Activated CD4-positive, alpha-beta T cell treated with anti-CD3 and anti-CD28 coated beads for 4 hours (primary cell): ENCODE measurements at places on chromosomes 3 and 15.

DNA sequence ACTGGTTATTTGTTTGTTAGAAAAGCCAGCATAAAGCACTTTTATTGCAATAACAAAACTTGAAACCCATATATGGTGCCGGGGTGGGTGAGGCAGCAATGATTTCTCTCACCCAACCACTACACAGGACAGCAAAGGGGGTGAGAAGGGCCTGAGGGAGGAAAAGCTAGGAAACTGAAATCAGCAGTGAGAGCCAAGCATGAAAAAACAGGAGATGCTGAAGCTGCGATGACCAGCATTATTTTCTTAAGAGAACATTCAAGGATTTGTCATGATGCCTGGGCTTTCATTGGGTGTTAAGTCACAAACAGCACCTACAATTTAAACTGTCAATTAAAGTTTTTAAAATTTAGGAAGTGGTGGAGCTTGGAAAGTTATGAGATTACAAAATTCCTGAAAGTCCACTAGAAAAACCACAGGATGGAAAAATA lies 11.9 kb upstream of the TM4SF4 start:
- DNase-seq: no peak

- DNase-seq: no peak
Observed at GRCh38 chr3:172154768-172155664, 115.6 kb downstream of the FNDC3B start.

GRCh38 chr15:33119865-33120264 lies 74.6 kb downstream of the FMN1 start:
- DNase-seq: no peak

DNA sequence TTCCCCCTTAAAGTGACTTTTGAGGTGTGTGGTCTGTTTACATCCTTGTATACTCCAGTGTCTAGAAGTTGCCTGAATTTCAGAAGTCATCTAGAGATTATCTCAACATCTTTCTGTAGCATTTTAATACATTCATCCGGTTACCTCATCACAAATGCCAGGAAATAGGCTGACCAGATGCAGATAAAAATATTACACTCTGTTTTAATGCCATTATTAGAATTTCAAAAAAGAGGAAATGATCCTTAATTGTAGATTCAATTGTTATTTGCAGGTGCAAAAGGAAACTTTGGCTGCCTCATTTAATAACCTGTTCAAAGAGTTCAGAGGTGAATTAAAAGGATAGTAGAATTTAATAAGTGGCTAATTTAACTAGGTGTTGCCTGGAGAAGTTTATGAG lies 290.9 kb downstream of the C3orf38 start:
- no peak for DNase-seq

GRCh38 chr3:123110976-123111615 lies 44.3 kb downstream of the PDIA5 start:
- DNase-seq: no peak

- DNase-seq: peak; percentile 90
Observed at GRCh38 chr15:45187894-45188830, at the start of gene SHF. Gene SHF, minus strand, starts transcription at chr15:45187966. Its CDS starts 15 bp downstream, at chr15:45187951.

- no peak for DNase-seq
Observed at GRCh38 chr15:101056366-101057334, 137.5 kb downstream of the LRRK1 start.

- DNase-seq: no peak
Observed at GRCh38 chr3:118208642-118209041, 826.0 kb downstream of the IGSF11 start.

GRCh38 chr15:59282515-59283337 lies 76.1 kb downstream of the LDHAL6B start:
- no peak for DNase-seq

GRCh38 chr3:69463531-69463930 lies 77.6 kb upstream of the FRMD4B start:
- DNase-seq: no peak

DNA sequence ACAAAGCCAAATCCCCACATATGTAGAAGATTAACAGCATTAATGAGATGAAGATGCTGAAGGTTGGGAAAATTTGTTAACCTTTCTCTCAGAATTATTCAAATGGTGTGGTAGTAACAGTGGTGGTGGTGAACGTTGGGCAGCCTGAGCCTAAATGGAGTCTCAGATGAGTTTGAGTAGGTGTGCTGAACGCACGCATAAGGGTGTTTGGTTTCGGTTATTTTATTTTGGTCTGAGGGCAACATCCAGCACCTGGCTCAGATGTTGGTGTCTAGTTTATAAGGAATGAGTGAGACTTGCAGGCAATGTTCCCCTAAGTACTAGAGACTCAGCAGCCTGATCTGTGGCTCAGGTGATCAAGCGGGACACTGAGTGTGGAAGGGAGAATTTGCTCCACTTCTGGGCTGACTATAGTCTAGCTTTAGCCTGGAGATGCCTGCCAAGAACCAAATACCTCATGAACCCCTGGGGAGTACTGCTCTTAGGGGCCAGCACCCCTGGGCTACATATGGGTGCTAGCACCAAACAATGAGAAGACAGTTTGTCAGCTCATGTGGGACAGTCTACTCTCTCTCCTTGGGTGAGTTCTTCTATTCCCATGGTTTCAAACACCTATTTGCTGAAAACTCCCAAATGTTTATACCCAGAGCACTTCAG lies 39.5 kb upstream of the ATP2C1 start:
- no peak for DNase-seq

GRCh38 chr15:52349052-52349700 lies 53.6 kb upstream of the MYO5C start:
- no peak for DNase-seq

DNA sequence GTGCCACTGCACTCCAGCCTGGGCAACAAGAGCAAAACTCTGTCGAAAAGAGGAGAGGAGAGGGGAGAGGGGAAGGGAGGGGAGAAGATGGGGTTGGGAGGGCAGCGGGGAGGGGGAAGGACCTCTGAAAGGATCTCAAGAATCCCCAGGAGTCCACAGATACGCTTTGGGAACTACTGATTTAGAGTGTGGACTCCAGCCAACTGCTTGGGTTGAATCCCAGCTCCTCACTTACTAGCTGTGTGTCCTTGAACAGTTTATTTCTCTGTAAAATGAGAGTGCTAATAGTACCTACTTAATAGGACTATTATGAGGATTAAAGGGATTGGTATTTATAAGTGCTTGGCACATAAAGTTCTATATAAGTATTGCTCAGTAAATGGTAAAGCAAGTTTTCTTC lies 45.0 kb upstream of the FAH start:
- no peak for DNase-seq

GRCh38 chr15:70892002-70892911 lies at the start of the genes LRRC49 and THAP10:
Gene LRRC49, plus strand, starts transcription at chr15:70892826. Its CDS starts 69 bp downstream, at chr15:70892895.
Gene THAP10, minus strand, starts transcription at chr15:70892433. Its CDS starts 161 bp downstream, at chr15:70892272.
- peak; percentile 5 for DNase-seq

DNA sequence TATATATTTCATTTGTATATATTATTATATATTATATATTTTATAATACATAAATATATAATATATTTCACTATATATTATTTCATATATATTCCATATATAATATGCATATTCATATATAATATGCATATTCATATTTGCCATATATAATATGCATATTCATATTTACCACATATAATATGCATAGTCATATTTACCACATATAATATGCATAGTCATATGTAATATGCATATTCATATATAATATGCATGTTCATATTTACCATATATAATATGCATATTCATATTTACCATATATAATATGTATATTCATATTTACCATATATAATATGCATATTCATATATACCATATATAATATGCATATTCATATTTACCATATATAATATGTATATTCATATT lies 51.2 kb upstream of the GATA2 start:
- DNase-seq: no peak

DNA sequence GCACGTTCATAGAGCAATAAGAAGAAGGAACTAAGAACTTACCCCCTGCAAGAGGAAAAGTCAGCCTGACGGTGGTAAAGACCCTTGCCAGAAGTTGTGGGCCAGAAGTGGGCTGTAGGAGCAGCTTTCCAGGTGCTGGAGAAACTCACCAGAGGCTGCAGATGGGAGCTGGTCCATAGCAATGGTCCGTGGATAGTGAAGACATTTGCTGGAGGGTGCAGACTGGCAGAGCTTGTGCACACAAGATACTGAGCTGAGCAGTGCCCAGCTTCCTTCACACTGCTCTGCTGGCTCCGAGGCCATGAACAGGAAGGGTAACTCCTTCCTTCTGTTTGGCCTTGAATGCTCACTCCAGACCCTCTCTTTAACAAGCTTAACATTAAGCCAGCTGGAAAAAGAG lies 149.8 kb upstream of the BNIP2 start:
- DNase-seq: no peak

- no peak for DNase-seq
Observed at GRCh38 chr3:129060276-129061022, at the start of gene GP9. Gene GP9, plus strand, starts transcription at chr3:129060779. Its CDS starts 961 bp downstream, at chr3:129061740.

DNA sequence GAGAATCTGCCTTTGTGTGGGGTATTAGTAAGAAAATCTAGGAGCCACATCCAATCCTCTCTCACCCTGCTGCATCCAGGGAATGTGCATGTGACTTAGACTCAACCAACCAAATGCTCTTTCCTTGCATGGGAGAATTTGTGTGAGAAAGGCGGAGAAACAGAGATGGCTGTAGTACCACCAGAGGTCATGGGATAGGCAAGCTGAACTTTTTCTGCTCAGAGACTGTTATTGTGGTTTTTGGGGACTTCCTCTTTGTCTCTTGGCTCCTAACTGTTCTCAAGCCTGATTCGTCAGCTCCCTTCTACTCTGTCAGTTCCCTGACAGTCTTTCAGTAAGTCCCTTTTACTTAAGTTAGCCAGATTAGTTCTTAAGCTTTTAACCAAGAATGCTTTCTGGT lies 2.6 kb upstream of the ZSCAN2 start:
- peak; percentile 19 for DNase-seq

- DNase-seq: no peak
Observed at GRCh38 chr3:46490338-46491084, 7.3 kb upstream of the RTP3 start.

- no peak for DNase-seq
Observed at GRCh38 chr3:128449111-128449638, 17.5 kb downstream of the DNAJB8 start.

- DNase-seq: no peak
Observed at GRCh38 chr3:53166781-53167291, 5.8 kb downstream of the PRKCD start.

DNA sequence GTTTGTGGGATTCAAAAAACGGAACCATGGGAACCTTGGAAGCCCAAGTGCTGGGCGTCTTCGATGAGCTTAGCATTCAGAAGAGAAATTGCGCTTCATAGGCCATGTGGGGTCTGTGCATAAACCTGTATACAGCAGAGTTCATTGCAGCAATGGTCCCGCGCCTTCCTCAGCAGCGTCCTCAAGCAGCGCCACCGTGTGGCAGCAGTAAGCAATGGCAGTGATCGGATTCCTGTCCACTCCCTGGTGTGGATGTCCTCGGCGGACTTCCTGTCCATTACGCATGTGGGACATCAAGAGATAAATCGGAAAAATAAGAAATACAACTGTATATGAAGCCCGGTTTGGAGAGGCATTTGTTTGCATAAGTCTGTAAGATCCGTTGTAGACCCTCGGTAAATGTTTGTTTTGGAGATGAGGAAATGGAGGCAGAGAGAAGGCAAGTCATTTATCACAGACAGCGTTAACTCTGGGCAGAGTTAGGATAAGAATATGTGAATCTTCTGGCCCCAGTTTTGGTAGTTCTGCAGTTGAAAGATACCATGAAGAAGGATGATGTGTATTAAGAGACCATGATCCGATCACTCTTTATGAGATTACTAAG lies 57.7 kb downstream of the CNTN4 start:
- DNase-seq: no peak

- DNase-seq: no peak
Observed at GRCh38 chr3:11379238-11379823, 107.1 kb downstream of the ATG7 start.

DNA sequence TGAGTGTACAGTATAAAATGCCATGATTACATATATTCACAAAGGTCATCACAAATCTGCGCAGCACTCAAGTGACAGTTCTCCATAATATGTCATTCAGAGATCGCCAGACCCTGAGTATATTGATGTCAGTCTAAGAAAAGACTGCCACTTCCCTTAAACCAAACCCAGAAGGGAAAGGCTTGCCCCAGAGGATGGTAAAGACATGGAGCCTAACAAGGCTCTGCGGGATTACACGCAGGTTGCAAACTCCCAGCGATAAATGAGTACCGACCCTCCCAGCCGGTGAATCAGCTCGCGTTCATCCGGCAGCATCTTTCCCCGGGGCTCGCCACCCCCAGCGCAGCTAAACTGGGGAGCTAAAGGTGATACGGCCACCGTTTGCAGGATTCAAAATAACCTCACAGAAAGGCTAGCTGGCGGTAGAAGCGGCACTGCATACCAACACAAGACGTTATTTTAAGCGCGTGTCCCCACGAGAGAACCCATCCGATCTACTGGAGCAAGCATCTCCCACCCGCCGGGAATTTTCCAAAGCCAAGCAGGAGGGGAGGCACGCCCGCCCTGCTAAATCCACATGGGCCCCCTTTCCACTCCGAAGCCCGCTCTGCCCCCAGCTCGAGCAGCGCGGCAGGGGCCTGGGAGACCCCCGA lies 643 bp downstream of the MYO5A start:
- DNase-seq: peak; percentile 48

- no peak for DNase-seq
Observed at GRCh38 chr15:70833861-70834765, 19.8 kb downstream of the LARP6 start.

DNA sequence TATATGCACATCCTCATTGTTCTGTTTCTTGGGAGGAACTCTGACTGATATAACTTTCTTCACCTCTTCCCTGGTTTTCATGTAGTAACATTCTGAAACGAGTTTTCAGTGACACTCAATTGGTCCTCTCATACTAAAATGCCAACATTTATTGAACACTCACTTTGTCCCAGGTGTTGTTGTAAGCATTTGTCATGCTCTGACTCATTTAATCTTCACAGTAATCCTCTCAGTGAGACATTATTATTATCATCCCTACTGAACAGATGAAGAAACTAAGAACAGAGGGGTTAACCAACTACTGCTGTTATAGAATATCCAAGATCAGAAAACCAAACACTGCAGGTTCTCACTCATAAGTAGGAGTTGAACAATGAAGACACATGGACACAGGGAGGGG lies 94.1 kb upstream of the MRPL3 start:
- no peak for DNase-seq

GRCh38 chr3:52053307-52054304 lies 2.8 kb downstream of the DUSP7 start:
- DNase-seq: peak; percentile 65

DNA sequence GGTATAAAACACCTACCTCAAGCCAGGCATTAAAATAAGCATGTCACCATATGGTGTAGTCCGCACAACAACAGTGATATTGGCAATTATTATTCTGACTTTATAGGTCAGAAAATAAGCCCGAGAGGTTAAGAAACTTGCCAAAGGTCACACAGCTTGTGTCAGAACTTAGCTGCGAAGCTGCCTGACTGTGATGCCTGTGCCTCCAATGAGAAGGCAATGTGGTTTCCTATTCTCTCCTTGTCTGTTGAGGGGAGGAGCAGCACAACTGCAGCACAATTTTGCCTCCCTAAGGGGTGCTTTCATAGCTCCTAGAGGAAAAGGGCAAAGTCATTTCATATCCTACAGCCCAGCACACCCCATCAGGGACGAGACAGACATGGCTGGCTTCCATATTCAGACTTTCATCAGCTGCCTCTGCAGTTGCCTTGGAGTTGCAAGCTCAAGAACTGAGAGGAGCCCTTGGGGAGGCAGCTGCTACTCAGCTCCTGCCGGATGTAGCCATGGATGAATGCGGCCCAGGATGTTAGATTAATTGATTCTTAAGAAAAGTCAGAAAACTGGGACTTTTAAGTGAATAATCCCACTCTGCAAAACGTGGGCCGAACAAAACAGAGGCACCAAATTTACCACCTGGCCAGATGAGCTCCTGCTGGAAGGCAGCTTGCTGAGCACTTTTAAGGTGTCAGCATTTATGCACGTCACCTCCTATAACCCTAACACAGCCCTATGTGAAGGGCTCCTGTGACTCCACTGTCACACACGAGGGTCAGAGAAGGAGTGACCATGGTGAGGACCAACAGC lies 38.5 kb downstream of the MYO5C start:
- no peak for DNase-seq
